ENCODE measurements at places on chromosomes 2 and 18. TPM values are rescaled to one million over a fixed set of nuclear protein-coding genes. Genes with fewer than 3 reads are reported as not detected.

DNA sequence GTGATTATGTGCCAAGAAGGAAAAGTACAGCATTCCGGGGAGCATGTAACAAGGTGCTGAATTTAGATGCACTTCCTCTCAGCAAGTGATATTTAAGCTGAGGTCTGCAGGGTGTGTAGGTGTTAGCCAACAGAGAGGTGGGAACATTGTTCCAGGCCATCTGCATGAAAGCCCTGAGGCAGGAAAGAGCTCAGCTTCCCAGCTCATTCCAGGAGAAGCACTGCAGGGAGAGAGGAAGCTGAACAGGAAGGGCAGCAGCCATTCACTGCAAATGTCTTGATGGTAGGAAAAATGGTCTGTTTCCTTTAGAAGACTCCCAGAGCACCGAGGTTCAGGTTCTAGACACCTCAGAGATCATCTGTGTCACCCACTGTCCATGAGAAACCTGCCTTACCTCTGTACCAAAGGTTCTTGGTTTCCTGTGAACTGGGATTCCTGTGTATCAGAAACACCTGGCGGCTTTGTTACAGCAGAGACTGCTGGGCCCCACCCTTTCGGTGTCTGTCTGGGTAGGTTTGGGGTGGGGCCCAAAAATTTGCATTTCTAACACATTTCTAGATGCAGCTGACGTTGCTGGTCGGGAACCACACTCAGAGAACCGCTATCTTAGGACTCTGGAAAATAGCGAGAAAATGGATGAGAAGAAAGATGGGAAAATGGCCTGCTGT, 84.0 kb downstream of the RTN4 start:
- DNase-seq: no peak

- DNase-seq: no peak
These were observed 95.0 kb upstream of the ZFP36L2 start for GRCh38 chr2:43321446-43321845.

GRCh38 chr2:169865492-169865891, 38.2 kb downstream of the UBR3 start:
- no peak for DNase-seq

GRCh38 chr18:13522256-13522655, 204.1 kb downstream of the FAM210A start:
- no peak for DNase-seq

DNA sequence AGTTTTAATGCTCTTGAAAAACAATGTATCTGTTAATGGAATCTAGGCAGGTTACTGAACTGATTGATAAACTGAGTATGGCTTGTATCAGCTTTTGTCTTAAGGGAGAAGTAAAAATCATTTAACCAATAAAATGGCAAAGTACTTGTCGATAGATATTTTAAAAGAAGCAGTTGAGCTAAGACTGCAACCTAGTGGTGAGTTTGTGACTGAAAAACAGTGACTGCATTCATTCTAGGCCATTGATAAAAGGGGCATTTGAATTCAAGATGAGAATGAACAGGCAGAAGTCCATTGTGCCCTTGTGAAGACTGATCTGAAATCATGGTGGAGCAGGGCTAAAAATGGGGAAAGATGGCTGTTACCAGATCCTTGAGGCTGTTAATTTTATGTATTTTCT, 59.4 kb upstream of the MSTN start:
- DNase-seq: no peak

GRCh38 chr2:47070155-47070919, 84.8 kb downstream of the STPG4 start:
- DNase-seq: no peak

DNA sequence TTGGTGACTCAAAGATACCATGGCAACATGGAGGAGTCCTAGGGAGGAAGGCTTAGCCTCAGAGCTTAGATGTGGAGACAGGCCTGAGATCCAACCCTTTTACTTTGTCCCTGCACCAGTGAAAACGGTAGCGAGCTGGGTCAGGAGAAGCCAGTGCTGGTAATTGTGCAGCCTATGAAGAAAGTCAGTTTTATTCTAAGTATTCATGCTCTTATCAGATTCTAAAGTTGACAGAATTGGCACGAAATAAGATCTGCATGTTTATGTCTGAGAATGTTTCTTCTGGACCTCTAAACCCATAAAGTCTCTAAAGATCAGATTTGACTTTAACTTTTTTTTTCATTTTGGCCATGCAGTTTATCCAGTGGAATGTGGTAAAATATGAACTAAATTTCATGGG, 93.8 kb downstream of the SCG2 start:
- no peak for DNase-seq

DNA sequence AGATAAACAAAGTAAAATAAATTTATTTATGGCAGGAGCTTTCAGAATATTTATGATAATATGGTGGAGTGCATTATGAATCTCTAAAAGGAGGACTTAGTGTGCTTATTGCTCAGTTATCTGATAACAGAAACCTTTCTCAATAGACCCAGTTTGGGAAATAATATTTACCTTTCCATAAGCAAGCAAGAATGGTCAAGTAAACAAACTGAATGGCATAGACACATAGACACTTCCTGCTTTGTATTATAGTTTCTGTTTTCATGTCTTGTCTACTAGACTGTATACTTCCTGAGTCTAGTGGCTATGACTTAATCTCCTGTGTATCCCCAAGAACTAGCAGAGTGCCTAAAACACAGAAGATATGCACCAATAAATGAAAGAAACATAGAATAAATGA, 87.8 kb downstream of the UPP2 start:
- no peak for DNase-seq

- no peak for DNase-seq
These were observed 1644.3 kb upstream of the NXPH2 start for GRCh38 chr2:140424471-140424870.

DNA sequence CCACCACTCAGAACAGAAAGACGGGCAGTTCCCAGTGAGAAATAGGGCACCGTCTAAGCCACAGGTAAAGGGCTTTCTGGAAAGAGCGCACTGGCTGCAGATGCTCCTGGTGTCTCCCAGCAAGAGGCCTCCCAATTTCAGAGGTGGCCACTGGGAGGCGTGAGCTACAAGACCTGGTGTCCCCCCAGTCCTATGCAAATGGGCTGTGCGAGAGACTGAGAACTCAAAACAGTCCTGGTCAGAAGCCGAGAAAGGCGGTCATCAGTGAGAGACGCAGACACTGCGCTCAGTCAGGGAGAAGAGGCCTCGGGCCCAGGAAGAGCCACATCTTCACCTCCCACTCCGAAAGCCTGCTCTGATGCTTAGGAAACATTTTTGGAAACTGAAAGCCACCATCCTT, 179.5 kb downstream of the EIPR1 start:
- DNase-seq: no peak

- no peak for DNase-seq
These were observed 172.7 kb downstream of the TWIST2 start for GRCh38 chr2:239020541-239021041.

GRCh38 chr18:13067966-13068365, 76.8 kb downstream of the CEP192 start:
- DNase-seq: no peak

DNA sequence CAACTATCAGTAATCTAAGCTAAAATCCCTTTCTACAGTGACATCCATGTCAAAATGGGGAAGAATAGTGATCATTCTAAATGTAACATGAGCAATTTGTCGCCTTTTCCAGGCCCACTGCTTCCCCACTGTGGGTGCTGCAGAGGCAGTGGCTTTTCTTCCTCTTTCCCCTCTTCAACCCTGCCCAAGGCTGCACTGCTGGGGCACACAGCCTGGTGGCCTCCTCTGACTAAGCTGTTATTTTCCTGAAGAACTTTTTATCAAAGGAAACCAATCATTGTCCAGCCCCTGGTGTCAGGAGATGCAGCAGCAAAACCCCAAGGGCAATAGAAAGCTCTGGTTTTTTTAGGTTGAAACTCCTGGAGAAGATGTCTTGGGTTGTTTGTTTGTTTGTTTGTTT, 117.6 kb upstream of the KLF7 start:
- no peak for DNase-seq

DNA sequence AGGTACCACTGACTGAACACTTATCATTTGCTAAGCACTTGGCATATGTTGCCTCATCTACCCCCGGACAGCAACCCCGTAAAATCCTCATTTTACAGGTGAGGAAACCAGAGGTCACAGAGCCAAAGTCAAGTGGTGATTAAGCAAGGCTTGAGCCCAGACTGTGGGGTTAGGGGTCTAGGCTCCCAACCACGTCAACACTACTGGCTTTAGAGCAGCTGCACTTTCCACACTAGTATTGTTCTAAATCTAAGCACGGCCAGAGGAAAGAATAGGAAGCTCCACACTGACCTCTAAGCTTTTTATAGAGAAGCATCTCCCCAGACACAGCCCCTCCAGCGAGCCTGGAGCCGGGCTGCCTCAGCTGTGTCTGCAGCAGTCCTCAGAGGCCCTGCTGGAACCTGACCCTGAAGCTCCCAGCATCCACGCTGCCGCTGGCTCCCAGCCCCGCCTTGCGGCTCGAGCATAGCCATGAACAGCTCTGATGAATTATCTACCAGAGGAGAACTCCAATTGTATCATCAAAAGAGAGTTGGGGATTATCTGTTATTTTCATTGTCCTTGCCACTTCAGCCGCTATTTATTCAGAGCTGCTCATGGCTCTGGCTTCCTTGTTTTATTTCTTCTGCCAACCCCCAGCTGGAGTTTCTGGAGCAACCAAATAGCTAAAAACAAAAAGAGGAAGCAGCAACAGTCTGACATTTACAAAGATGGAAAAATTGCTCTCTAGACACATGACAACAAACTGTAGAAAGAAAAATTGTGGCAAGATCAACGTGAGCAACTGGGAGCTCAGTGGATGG, 62.2 kb upstream of the RTN4 start:
- peak; percentile 88 for DNase-seq

DNA sequence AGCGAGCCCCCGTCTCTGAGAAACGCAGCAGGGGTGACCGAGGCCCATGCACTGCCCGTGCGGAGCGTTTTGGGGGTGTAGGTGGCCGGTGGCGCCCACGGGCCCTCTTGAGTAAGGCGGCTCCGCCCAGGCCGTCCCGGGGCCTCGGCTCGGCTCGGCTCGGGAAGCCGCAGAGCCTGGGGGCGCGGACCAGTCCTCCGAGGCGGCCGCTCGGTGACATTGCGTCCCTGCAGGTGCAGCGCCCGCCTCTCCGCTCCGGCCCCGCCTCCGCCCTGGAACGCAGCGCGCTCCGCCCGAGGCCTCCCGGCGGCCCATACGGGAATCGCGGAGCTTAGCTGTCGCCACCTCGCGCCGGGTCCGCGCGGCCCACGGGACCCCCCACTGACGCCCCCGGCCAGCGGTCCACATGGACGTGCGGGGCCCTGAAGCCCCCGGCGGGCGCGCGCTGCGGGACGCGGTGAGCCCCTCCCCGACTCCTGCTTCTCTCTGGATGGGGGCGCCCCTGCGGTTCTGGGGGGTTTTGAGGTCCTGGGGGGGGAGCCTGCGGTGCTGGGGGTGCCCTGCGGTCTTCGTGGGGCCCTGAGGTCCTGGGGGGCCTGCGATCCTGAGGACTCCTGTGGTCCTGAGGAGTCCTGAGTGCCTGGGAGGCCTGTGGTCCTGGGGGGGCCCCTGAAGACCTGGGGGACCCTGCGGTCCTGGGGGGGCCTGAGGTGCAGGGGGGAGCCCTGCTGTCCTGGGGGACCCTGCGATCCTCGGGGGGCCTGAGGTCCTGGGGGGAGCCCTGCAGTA, at the start of gene HSBP1L1:
TSS of gene HSBP1L1 (plus strand) at position 314 of the 789 bp plus-strand sequence. CDS start at position 407, 93 bp downstream.
- DNase-seq: no peak

GRCh38 chr2:213034585-213034984, 116.8 kb downstream of the IKZF2 start:
- no peak for DNase-seq

GRCh38 chr2:96538487-96539214, 2.1 kb downstream of the ARID5A start:
- DNase-seq: no peak

GRCh38 chr2:20042531-20042930, 8.9 kb downstream of the LAPTM4A start:
- DNase-seq: no peak

DNA sequence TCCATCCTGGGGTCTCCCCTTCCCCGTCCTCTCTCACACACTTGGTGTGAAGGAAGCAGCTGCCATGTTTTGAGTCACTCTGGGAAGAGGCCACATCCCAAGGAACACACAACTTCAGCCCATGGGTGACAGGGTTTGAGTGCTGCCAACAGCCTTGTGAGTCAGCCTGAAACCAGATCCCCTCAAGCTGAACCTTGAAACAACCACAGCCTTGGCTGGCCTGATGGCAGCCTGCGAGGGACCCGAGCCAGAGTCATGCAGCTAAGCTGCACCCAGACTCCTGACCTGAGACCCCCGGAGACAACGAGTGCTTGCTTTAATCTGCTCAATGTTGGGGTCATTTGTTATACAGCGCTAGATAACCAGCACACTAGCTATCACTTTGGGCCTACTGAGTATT, 19.3 kb upstream of the MC2R start:
- peak; percentile 69 for DNase-seq

Gene REG1B
- not detected for total RNA-seq

Gene LBH
- total RNA-seq: 60.0 TPM

Gene KDM3A
- 12.5 TPM for total RNA-seq

Gene TMEFF2
- total RNA-seq: 2.2 TPM

Gene SH2D6
- 1.2 TPM for total RNA-seq

Gene DIPK1C
- not detected for total RNA-seq

Gene UGT1A1
- not detected for total RNA-seq

Data from MG63 (cell line).